ENCODE measurements at places on chromosomes 13 and 19. TPM values are rescaled to one million over a fixed set of nuclear protein-coding genes. Genes with fewer than 3 reads are reported as not detected.

PRKCG gene
- not detected for polyA plus RNA-seq

LYPD5 gene
- 0.50 TPM for polyA plus RNA-seq

B3GNT3 gene
- polyA plus RNA-seq = not detected

PGLYRP1 gene
- polyA plus RNA-seq = not detected

FGF21 gene
- not detected for polyA plus RNA-seq

TRAPPC5 gene
- polyA plus RNA-seq = 85.1 TPM

SHC2 gene
- polyA plus RNA-seq = 1.3 TPM

MBD3L2 gene
- not detected for polyA plus RNA-seq

TFPT gene
- polyA plus RNA-seq = 15.3 TPM

ADGRL1 gene
- polyA plus RNA-seq = 4.0 TPM

MAP1S gene
- 6.1 TPM for polyA plus RNA-seq

MBD3L3 gene
- polyA plus RNA-seq = not detected

ZSCAN1 gene
- not detected for polyA plus RNA-seq

METTL21C gene
- not detected for polyA plus RNA-seq

NTN5 gene
- polyA plus RNA-seq = 0.10 TPM

TNFRSF19 gene
- 11.6 TPM for polyA plus RNA-seq

CYP4F3 gene
- polyA plus RNA-seq = not detected

ATP4A gene
- not detected for polyA plus RNA-seq

RETN gene
- not detected for polyA plus RNA-seq

CDC34 gene
- 75.2 TPM for polyA plus RNA-seq

TPTE2 gene
- not detected for polyA plus RNA-seq

APOC1 gene
- 4.9 TPM for polyA plus RNA-seq

CPAMD8 gene
- 1.1 TPM for polyA plus RNA-seq

FREM2 gene
- not detected for polyA plus RNA-seq

PBX4 gene
- 1.3 TPM for polyA plus RNA-seq
